ENCODE measurements at places on chromosomes 11 and 22.

DNA sequence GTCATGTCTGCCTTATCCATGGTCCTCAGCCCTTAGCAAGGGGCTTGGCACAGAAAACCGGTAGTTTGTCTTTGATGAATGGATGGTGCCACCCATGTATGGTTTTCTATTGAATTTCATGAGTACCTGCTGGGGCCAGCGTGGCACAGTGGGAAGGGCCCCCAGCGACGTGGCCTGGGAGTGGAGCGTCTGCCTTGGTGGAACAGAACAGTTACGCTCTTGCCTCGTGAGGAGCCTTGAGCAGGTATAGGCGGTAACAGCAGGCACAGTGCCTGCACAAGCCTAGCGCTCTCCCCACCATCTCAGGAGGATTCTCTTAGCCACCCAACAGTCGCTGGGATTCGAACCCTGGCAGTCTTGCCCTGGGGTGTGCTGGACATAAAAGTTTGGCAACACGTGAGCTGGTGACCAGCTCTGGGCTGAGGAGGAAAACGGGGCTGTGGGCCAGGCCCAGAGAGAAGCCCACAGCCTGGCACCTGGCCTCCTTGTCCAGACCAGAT, 3.0 kb upstream of the SSH3 start:
- DNase-seq: no peak

DNA sequence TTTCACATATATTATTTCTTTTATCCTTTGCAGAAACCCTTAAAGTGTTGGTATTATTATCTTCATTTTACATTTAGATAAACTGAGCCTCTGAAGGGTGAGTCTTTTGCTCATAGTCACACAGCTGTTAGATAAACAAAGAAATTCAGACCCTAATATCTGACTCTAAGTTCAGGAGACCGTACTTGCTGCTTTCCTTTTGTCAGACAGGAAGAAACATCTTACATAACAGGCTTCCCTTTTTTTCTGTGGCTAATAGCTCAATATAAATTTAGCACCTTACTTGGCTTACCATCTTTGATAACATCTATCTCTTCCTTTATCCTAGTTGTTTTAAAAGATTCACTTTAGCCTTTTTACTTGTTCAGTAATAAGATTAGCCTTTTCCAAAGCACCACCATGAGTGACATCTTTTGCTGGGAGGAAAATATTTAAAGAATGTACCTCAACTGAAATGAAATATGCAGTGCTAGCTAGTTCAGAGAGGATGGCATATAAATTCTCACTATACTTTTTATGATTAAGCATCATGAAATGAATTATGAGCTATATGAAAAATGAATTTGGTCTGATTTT, 128.6 kb downstream of the WNT11 start:
- no peak for DNase-seq

DNA sequence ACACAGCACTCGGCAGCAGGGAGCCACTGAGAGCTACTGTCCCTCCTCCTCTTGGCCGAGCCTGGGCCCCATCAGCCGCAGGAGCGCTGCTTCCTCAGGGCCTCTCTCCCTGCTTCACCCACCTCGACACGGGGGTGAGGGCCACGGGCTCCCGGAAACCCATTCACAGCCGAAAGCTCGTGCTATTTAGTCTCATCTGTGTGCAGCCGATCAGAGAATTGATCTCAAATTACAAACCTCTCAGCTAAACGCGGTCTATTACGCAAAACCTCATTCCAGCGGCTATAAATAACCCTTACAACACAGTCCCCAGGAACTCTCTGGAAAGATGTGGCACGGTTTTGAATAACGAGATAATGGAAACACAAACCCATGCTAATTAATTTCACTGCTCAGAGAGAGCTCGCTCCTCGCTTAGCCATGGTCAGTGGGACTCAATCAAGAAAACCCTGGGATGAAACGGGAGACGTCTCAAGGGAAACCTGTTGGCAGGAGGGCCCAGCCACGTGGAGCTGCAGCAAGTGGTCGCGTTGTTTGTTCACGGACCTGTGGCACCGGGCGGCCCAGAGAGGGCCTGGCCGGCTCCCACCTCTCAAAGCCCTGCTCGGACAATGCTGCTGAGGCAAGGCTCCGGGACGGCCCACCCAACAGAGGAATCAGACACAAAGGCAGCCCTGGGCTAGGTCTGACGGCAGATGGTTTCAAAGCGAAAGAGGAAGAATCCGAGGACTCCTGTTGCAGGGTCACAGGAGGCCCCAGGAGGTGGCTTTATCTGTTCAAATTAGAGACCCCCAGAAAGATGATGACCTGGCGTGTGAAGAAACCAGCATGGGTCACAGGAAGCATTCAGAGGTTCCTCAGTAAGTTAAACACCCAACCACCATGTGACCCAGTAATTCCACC, 210.5 kb downstream of the CTTN start:
- no peak for DNase-seq

- no peak for DNase-seq
These were observed 312.2 kb upstream of the MTNR1B start for GRCh38 chr11:92657226-92657625.

DNA sequence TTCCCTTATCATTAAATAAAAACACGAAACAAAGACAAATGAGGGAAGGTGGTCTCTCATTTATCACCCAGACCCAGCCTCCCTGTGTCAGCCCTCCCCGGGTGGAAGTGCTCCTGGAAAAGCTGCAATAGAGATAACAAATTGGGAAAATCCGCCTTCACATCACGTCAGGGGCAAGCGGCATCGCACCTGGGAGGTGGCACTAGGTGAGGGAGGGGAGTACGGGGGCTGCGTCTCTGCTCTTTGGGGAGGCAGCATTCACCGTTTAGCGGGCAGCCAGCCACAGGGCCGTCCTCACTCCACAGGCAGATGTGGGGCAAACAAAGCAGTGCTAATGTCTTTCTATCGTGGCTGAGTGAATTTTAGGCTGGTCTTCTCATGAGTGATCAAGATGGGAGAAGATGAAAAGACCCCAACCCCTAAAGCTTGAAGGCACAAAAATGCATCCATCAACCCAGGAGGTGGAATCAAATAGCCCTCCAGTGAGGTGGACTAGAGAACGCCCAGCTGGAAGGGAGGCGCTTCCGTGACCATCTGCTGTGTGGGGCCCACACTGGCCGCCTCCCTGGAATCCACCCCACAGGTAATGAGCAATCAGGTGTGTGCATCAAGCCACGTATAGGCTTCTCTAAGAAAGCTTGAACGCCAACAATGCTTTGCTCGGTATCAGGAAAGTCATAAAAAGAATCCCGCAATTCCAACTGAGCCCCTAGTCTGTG, 629.5 kb downstream of the BRD1 start:
- no peak for DNase-seq

DNA sequence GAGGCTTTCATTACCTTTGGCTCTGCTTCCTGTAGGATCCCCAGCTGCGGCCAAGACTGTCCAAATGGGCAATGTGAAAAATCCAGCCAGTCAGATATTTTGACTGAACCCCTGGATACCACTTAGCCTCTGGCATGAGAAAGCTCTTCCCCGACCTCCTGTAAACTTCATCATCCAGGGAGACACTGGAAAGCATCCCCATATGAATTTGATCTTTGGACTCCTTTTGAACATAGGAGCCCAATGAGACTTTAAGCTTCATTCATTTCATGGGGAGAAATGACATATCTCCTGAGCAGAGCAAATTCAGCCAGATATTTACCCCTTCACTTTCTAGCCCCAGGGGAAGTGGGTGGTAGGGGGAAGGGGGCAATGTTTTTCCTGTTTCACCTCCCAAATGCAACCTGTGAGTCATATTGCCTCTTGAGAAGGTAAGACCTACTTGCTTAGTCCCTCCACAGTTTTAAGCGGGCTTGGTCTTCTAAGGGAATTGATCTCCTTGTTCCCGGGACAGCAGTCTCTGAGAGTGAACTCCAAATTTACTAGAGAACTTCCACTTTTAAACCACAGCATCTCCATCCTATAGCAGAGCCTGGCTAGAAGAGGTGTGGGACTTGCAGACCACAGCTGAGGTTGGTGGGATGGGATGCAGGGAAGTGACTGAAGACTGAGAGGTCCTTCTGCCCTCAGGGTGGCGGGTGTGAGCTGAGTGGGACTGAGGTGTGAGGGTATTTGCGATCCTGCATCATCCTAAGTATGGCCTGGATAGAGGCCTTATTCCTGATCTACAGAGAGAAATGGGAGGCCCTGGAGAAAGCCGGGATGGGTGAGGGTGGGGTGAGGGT, 20.3 kb upstream of the POU2AF1 start:
- DNase-seq: no peak

All from AG04449 (cell line).